Stimulated activated CD8-positive, alpha-beta memory T cell treated with anti-CD3 and anti-CD28 coated beads, Interleukin-4, amount 100 ng/mL, for 4 hours (primary cell): ENCODE measurements at places on chromosomes 1 and 21.

- no peak for DNase-seq
Measured at GRCh38 chr1:8118031-8118451, 91.9 kb upstream of the ERRFI1 start.

DNA sequence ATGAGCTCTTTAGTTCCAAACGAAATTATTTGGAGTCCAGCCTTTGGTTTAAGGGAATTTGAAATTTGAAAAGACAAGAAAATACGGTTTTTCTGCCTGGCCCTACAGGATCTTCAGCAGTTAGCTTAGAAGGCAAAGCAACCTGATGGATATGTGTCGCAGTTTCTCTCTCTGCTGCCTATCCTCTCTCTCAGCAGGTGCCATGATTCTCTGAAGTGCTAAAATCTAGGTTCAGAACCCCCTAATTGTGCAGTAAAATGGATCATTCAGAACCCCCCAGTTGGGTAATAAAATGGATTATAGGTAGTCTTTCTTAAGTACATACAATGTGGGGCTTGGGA lies 446 bp upstream of the DEPDC1 start:
- DNase-seq, result no peak

DNA sequence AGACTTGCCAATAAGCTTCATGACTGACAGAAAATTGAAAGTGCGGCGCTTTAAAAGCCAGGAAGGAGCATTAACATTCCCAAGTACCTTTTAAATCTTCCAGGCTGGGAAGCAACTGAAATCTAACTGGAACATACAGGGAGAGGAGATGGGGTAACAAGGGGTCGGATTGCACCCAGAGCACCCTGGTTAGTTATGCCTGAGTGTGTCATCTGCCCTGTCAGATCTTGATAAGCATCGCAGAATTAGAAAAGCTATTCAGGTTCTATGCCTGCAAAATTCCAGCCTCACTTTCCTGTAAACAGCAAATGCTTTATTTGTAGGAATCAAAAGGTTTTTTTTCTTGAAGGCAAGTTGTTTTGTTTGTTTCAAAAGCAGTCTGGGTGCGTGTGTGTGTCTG lies 58.5 kb downstream of the SERBP1 start:
- no peak for DNase-seq

GRCh38 chr1:83901547-83902155 lies 97.3 kb downstream of the TTLL7 start:
- no peak for DNase-seq

DNA sequence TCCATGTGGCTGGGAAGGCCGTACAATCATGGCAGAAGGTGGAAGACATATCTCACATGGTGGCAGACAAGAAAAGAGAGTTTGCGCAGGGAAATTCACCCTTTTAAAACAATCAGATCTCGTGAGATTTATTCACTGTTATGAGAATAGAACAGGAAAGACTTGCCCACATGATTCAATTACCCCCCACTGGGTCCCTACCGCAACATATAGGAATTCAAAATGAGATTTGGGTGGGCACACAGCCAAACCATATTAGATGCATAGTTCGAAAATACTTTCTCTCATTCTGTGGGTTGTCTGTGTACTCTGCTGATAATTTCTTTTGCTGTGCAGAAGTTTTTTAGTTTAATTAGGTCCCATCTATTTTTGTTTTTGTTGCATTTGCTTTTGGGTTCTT lies 990.3 kb downstream of the PLA2G4A start:
- DNase-seq, result no peak

GRCh38 chr1:92817137-92817697 lies 14.6 kb upstream of the RPL5 start:
- DNase-seq, result no peak

DNA sequence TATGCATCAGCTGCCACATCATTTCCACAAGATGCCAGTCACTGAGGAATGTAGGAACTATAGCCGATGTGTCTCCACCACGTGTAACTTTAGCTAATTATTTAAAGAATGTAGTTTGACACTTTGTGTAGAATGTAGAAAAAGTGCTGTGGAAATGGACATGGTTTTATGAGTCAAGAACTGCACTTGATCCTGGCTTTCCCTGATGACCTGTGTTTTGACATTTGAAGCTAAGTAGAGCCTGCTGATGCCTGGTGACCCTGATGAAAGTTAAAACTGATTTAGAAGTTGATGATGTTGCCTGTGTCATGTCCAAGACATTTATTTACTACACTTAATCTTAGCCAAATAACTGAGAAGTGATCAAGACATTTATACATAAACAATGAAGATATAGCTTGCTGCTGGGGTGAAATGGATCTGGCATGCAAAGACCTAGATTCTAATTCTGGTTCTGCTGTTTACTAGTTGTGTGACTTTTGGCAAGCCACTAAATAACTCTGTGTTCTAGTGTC lies 4.4 kb upstream of the OSBPL9 start:
- no peak for DNase-seq

DNA sequence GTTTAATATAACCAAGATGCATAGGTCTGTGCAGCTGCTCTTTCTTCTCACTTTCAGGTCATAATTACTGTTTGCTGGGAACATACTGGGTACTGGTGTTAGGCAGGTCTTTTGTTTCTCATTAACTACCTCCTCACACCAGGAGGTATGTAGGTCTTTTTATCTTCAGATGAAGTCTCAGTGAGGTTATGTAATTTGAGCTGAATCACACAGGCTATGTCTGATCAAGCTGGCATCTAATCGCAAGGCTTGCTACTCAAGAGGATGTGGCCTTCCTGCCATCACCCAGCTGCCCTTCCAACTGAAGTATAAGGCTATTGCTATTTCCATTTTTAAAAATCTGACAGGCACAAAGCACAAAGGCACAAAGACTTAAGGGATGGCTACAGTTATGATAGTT lies 96.4 kb downstream of the RUNX1 start:
- no peak for DNase-seq
